Fibroblast of pulmonary artery (primary cell): ENCODE measurements at places on chromosomes 3 and 15.

- peak; percentile 40 for DNase-seq
Observed at GRCh38 chr3:48960841-48961413, 29.1 kb upstream of the P4HTM start.

GRCh38 chr3:109563149-109563548 lies 225.8 kb upstream of the DPPA4 start:
- DNase-seq = no peak

DNA sequence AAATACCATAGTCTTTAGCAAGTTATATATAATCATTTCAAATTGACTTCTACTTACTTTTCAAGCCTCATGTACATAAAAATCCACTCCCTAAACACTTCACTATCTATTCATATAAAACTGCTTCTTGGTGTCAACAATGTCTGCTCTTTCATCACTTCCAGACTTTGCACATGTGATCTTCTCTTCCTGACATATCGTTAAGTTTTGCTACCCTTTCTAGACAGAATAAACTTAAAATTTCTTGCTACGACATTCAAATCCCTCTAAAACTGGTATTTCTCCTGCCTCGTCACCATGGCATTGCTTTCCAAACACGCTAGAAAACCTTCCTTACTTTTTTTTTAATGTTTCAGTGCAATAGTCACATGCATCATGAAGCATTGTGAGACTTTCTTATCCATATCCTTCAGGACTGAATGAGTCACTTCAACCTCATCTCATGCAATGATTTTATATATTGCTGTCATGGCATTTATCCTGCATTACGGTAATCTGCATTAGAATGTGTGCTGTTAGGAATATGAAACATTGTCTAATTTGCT lies 122.8 kb downstream of the GMNC start:
- peak; percentile 40 for DNase-seq

GRCh38 chr3:71688121-71688520 lies 37.1 kb downstream of the EIF4E3 start:
- no peak for DNase-seq

DNA sequence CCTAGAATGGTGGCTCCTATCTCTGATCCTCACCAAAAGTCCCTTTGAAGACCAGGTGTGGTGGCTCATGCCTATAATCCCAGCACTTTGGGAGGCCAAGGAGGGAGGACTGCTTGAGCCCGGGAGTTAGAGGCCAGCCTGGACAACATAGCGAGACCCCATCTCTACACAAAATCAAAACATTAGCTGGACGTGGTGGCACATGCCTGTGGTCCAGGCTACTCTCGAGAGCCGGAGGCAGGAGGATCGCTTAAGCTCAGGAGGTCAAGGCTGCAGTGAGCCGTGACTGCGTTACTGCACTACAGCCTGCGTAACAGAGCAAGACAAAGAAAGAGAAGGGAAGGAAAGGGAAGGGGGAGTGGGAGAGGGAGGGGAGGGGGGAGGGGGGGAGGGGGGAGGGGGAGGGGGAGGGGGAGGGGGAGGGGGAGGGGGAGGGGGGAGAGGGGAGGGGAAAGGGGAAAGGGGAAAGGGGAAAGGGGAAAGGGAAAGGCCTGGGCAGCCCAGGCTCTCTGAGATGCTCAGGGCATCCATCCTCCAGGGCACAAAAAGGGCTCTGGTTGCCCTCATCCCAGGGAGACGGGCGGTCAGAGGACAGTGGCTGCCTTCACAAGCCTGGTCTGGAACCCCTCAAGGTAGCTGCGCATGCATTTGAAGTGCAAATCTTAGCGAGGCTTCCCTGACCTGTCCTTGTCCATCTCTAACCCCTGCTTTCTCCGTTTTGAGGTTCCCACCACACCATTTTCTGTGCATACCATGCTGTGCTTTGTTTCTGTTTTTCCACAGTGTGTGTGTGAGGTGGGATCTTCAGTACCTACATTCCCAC lies 76.1 kb downstream of the LDHAL6B start:
- DNase-seq = no peak

- peak; percentile 87 for DNase-seq
Observed at GRCh38 chr15:69666441-69666882, 213.8 kb downstream of the RPLP1 start.

GRCh38 chr3:190646996-190647395 lies 133.1 kb downstream of the IL1RAP start:
- DNase-seq = no peak

GRCh38 chr3:64828276-64828675 lies 140.5 kb upstream of the ADAMTS9 start:
- peak; percentile 7 for DNase-seq

GRCh38 chr3:39982665-39983357 lies 173.4 kb downstream of the MYRIP start:
- DNase-seq = no peak

- DNase-seq = no peak
Observed at GRCh38 chr3:126446301-126446700, 29.4 kb downstream of the ZXDC start.

DNA sequence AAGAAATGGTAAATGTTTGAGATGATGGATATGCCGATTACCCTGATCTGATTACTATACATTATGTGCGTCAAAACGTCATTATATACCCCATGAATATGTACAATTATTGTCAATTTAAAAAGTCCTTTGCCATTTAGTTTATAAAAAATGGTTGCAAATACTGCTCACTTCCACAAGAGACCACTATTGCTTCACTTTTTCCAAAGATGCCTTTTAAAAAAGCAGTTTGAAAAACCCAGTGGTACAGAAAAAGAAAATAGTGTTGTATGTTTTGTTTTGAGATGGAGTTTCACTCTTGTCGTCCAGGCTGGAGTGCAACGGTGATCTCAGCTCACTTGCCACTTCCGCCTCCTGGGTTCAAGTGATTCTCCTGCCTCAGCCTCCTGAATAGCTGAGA lies 39.3 kb downstream of the EDEM1 start:
- peak; percentile 60 for DNase-seq

GRCh38 chr3:11907667-11908660 lies 61.3 kb upstream of the TAMM41 start:
- DNase-seq = peak; percentile 2

DNA sequence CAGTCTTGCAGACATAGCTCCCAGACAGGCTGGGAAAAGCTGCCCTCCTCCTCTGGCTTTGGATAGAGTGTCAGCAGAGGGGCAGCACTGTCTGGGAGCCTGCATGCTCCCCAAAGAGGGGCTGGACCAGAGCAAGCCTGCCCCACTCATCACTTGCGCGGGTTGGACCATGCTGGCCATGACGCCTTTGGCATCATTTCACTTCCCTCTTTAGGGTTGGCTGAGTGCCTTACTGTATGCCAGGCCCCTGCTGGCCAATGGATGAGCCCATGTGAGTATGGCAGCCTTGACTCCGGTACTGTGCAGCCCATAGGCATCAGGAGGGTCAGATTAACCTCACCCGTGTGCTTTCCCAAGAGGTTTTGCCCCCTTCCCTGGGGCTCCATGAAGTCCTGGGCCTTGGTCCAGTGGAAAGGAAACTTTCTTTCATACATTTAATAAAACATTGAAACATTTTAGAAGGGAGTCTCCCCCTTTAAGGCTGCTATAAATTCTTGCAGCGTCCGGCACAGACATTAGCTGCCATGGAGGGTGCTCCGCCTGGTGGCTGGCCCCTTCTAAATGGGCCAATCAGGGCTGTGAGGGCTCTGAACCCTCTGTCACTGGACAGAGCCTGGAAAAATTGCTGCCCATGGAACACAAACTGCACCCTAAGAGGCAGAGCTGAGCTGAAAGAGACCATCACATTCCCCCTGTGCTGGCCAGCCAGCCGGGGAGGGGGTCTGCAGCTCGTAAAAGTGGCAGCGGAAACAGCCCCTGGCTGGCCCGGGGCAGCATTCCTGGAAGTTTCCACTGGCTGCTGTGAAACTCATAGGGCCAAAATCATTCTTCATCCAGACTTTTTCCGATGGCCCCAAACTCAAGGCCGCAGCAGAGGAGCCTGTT lies 20.8 kb upstream of the DUSP7 start:
- DNase-seq = no peak

GRCh38 chr3:66018057-66019033 lies 20.4 kb downstream of the MAGI1 start:
- no peak for DNase-seq

GRCh38 chr15:65233696-65234095 lies 22.4 kb upstream of the CILP start:
- no peak for DNase-seq

DNA sequence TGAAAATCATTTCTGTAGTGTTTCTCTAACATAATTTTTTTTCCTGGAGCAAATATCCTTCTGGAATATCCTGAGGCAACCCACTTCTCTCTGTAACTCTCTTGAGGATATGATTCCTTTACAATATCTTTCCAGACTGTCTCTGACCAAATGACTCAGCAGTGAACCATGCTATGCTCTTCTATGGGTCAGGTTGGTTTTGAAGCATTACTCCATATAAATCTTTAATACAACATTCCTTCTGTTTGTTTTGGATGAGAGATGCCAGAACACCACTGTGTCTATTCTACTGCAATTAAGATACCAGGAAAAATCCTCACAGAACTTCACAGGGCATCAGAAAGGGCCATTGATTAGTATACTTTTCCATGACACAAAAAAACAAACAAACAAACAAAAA lies 626.4 kb upstream of the ZNF385D start:
- DNase-seq = peak; percentile 40

DNA sequence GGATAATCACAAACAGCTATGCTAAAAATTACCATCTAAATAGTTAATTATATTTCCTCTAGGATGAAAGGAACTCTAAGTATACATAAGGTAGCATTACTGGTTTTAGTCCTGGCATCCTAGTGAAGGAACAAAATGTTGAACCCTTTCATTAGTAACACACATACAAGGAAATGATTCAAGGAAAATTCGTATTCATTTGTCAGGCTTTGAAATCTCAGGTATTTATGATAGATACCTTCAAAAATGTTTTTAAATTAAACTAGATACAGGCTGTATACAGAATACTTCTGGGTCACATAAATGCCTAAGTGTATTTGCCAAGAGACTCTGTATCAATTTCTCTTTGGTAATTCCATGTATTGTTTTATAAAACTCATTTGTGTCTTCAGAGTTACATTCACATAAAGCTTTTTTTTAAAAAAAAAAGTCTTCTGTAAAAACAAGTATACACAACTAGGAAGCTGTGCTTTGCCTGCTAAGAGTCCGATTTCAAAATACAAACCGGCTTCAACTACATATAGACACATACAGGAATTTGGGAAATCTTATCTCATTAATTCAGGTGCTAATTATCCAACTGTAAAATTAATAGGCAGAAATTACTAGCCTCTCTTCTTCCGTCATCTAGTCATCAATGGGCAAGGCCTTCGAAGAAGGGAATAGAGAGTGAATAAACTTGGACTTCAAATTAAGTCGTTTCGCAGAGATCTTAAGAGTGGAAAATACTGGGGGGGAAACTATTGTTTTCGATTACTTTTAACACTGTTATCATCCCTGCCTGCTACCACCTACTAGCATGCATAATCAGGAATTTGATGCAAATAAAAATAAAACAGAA lies 1.3 kb downstream of the SECISBP2L start:
- DNase-seq = no peak

GRCh38 chr15:43244092-43244491 lies 22.6 kb downstream of the TGM5 start:
- no peak for DNase-seq

- no peak for DNase-seq
Observed at GRCh38 chr15:61275901-61276300, 46.8 kb upstream of the RORA start.
